T-helper 1 cell (primary cell): ENCODE measurements at places on chromosomes 3 and 15.

DNA sequence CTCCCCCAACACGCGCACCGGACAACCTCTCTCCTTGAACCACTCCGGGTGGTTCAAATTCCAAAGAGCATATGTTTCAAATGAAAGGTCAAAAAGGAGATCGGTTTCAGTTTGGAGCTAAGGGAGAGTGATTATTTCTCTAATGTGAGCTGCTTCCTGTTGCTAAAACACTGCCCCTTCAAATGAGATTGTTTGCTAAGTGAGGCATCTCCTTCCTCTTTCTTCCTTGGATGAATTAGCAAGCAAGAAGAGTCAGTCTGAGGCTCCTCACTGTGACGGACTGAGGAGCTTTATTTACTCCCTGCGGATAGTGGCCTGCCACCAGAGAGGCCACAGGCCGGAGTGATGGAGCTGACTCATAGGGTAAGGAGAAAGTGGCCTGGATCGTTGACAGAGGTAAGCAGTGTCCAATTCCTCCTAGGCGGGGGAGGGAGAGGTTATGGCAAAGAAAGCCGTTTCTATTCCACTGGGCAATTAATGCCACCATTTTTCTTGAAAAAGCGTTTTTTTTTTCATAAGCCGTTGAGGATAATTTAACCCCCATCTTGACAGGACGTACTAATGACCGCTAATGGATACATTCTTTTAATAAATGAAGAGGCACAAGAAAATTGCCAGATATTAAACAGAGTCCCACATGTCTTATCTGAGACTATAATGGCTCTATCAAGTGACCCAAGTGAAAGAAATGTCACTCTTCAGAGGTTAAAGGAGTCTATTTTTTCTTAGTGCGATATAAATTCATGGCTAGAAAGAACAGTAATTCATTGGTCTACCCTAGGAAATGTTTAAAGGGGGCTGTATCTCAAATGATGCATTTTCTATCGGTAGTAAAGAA is 167.0 kb upstream of the ANKRD28 start:
- no peak for DNase-seq

DNA sequence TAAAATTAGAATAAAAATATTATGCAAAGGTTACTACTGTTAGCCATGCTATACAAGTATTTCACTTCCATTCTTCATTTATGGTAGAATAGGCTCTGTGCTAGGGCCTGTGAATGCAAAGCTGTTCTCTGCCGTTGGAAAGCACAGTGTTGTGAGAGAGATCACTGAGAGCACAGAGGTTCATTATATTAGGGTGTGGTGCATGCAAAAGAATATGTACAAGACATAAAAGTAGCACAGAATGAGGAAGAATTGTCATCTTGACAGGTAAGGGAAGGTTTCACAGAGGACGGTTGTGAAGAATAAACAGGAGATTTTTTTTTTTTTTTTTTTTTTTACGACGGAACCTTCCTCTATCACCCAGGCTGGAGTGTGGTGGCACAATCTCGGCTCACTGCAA is 25.2 kb upstream of the FNDC3B start:
- no peak for DNase-seq

DNA sequence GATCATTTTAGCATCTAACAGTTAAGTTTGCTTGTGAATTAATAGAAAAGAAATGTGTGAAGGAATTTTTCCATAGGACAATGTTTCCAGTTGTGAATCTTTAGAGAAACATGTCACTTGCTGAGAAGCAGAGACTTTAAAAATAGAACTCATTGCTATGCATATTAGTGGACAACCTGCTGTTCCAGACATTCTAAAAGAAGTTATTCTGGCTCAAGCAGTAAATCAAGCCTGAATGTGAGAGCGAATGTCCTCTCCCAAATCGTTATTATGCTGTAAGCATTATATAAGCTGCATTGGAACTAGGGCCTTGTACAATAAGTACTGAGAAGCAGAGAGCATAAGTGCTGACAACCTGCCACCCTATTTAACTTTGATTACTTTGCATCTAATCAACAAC is 990.9 kb downstream of the PLOD2 start:
- no peak for DNase-seq

DNA sequence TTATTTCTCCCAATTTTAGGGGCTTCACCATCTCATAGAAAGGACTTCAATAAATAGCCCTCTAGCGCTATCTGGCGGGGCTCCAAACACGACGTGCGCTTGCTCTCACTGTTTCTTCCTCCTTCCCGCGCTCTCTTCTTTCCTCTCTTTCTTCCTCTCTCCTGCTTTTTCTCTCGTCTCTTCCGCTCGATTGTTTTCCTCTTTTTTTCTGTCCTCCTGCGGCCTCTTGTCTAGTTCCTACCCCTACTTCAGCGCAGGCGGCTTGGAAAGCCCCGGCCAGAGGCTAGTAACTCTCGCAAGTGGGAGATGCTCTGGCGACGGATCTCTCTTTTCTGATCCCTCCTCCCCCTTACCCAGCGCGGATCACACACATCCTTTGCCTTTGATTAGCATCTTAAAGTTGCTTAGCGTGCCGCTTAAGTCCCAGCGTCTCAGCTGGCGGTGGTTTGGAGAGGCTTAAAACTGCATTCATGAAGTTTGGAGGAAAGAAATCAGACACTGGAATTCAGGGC is 6.2 kb upstream of the MEIS2 start:
- DNase-seq: no peak
